ENCODE measurements at places on chromosomes 13 and 19.

DNA sequence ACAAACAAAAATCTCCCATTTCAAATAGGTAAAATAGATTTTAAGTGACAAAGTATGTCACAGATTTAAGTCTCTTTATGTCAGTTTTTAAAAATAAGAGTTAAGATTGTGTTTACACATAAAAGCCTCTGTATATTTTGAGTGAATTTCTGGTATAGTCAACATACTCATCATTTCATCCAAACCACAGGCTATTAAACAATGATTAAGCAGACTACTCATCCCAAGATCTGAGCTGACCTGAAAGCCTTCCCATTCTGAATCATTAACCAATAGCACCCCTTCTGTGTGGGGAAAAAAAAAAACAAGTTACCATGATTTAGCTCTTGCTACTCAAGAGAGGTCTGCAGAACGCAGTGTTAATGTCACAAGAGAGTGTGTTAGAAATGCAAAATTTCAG is 284.4 kb upstream of the NBEA start:
- no peak for DNase-seq

- DNase-seq = no peak
Measured at GRCh38 chr13:54029720-54030119, 1001.1 kb downstream of the OLFM4 start.

DNA sequence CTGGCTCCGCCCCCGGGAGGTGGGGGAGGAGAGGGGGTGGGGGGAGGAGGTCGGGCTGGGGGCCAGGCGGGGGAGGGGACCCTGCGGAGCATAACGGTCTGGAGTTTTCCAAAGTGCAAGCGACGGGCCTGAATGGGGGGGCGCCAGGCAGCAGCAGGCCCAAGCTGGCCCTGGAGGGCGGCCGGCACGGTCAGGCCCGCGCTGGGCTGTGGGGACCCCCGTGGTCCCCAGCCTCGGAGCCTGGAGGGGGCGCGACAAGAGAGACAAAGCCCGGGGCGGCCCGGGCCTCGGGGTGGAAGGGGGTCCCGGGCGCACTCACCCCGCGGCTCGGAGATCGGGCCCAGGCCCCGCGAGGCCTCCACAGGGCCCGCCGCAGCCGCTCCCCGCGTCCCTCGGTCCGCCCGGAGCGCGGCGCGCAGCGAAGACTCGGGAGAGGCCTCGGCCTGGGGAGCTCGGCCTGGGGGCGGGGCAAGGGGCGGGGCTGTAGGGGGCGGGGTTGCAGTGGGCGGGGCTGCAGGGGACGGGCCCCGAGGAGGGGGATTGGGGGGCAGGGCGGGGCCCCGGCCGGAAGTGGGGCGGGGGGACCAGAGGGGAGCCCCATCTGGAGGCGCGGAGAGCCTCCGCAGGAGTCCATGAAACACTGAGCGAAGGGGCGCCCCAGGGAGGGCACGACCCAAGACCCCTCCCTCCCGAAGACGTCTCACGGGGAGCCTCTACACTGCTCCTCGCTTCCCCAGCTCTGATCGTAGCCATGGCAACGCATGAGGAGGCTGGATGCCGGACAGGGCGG is 47.6 kb downstream of the PTPRS start:
- DNase-seq = no peak

GRCh38 chr13:102038787-102039186 is 363.1 kb downstream of the FGF14 start:
- DNase-seq = no peak

GRCh38 chr19:3135961-3136683 is at the start of gene GNA15:
Gene GNA15, plus strand, starts transcription at chr19:3136033. Its CDS starts 418 bp downstream, at chr19:3136451.
- no peak for DNase-seq

GRCh38 chr19:46828484-46828883 is 22.2 kb downstream of the AP2S1 start:
- DNase-seq = no peak

DNA sequence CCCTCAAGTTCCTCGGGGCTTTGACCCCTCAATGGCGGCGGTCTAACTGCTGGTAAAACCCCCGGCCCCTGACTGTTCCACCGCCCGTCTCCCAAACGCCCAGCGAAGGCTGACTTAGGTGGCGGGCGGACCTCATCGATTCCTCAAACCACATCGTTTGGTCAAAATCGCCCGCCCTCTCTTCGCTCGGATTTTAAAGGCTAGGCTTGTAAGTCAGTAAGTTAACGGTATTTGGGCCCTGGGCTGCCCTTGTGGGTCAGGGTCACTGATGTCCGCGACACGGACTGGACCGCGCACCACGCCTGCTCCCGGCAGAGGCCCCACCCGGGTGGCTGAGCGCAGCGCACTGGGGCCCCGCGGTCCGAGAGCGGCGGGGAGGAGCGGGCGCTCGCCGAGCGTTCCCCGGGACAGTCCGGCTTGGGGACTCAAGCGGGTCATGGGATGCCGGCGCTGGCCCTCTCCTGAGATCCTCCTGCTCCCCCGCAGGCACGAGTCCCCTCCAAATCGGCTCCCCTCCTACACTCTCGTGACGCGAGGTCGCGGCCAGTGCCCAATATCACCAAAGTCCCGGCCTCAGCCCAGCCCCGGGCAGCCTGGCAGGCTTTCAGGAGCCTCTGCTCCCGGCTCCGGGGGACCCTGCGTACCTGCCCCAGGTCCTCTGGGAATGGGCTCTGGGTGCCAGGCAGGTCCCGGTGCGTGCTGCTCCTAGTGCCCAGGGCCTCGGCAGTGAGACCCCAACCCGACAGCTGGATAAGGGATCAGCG is 1.0 kb downstream of the FLT1 start:
- DNase-seq = no peak

DNA sequence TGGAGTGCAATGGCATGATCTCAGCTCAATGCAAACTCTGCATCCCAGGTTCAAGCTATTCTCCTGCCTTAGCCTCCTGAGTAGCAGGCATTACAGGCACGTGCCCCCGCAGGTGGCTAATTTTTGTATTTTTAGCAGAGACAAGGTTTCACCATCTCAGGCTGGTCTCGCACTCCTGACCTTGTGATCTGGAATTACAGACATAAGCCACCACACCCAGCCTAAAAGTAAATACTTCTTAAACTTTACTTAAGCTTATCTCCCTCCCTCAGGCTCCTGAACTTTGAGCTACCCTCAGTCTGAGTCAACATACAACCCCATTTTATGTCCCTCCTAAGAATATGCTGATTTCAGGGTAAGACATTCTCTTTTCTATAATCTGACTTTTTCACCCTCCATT is 66.1 kb downstream of the ZNF486 start:
- no peak for DNase-seq

GRCh38 chr13:50531917-50532899 is 311.3 kb downstream of the DLEU7 start:
- peak; percentile 4 for DNase-seq

- no peak for DNase-seq
Measured at GRCh38 chr13:44768775-44769581, 192.8 kb upstream of the TSC22D1 start.

All from NCI-H446 (cell line).